ENCODE measurements at places on chromosomes 2 and 18.

DNA sequence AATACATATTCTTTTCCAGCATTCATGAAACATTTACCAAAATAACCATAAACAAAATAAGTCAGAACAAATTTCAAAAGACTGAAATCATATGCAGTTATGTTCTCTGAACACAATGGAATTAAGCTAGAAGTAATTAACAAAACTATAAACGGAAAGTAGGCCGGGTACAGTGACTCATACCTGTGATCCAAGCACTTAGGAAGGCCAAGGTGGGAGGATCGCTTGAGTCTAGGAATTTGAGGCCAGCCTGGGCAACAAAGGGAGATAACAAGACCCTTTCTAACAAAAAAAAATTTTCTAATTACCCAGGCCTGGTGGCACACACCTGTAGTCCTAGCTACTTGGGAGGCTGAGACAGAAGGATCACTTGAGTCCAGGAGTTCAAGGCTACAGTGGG lies 14.9 kb downstream of the ATAD2B start:
- peak; percentile 36 for DNase-seq

DNA sequence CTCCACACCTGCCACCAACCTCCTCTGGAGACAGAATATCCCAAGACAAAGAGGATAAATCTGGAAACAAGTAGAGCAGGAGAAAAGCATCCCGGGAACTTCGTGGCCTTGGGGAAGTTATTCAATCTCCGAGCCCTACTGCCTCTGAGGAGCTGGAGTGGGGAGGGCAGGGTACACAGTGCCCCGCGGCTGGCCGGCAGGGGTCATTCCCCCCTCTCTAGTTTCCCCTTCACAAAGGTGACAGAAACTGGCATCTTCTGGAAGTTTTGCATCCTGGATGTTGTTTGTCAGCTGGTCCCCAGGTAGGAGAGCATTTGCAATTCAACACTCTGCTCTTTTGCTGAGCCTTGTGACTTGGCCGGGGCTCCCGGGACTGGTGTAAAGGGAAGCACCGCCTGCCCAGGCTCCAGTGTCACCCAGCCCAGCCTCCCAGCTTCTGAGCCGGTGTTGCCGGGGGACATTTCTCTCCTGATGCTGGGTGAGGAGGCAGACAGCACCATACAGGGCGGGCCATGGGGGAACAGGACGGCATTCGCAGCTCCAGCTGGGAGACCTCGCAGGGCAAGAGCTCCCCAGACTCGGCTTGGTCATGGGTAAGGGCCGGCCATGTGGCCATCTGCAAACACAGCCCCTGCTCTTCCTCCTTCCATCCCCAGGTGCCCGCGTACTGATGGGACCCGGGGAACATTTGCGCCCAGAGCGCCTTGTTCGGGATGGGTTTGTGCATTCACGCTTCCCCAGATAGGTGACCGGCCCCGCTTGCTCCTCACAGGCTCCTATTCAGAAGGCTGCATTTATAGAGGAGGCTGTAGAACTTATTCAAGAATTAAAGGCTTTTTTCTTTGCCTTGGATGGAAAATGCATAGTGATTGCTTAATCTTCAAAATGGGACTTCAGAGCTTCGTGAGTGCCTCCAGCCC lies 7.4 kb upstream of the NTSR2 start:
- no peak for DNase-seq

GRCh38 chr18:33761363-33761762 lies 183.3 kb downstream of the ASXL3 start:
- no peak for DNase-seq

DNA sequence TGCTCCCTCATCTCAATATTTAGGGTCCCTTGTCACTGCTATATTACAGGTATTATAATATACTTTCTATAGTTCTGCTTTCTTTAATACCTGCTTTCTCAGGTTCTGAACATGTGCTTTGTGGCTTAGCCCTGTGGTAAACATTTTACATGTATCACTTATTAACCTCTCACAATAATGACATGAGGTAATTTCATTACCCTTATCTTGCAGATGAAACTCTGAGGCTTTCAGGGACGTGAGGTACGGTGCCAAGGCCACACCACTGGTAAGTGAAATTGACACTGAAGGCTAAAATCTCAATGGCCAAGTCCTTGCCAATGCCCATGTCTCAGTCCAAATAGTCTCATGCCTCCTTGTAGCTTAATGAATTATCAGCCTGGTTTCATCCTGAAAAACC lies 21.7 kb downstream of the LINC00305 start:
- no peak for DNase-seq

DNA sequence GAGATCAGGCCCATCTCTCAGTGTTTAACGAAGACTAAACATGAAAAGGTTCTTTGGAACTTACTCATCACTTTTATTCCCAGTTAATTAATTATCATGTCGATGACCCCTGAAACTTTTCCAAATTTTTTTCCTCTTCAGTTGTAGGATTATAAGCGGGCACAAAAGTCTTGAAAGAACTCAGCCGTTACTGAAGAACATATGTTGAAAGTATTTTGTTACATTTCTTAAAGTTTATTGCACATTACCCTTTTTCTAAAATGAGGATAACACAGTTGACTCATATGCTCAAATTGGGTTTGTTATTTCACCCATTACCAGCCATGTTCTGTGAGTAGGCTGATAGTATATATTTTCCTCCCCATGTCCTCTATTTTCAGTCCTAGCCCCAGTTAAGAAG lies 75.9 kb upstream of the COL3A1 start:
- DNase-seq, result peak; percentile 78
